Right atrium auricular region (tissue), 2 donors: ENCODE measurements at places on chromosomes 7 and 10. TPM values are rescaled to one million over a fixed set of nuclear protein-coding genes. Genes with fewer than 3 reads are reported as not detected.
A peak's percentile ranks its signal among the peaks of the same experiment; 100 is the strongest.

DNA sequence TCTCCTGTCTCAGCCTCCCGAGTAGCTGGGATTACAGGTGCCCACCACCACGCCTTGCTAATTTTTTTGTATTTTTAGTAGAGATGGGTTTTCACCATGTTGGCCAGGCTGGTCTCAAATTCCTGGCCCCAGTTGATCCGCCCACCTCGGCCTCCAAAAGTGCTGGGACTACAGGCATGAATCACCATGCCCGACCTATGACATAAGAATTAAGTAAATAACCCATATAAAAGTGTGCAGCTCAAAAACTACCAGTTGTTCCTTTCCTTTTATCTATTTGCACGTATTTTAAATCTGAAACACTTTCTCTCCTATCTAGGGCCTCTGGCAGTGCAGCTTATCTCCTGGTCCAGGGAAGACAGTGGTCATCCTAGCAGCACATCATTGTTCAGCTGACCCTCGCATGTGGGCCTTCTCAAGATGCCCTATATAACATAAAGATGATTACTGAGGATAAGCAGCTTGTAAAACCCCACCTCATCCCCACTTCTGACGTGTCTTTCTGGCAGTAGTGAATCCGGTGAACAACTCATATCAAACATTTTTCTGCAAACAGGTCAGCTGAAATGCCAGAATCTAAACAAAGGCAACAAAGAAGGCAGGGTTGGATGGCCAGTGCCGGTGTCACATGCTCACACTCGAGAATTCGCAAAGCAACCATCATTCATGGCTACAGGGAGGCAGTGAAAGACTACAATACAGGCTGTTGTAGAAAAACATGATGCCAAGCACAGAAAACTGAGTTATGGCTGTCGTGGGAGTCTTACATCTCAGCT lies 36.0 kb upstream of the KCNIP2 start:
- H3K27ac ChIP-seq = peak overlapping the region; percentile 28
- H3K4me3 ChIP-seq = no peak overlapping the region
- H3K36me3 ChIP-seq = no peaks in the 10 kb centered on the region
- H3K27me3 ChIP-seq = no peaks in the 10 kb centered on the region
- no peak for DNase-seq
- H3K4me1 ChIP-seq = no peaks in the 10 kb centered on the region

DNA sequence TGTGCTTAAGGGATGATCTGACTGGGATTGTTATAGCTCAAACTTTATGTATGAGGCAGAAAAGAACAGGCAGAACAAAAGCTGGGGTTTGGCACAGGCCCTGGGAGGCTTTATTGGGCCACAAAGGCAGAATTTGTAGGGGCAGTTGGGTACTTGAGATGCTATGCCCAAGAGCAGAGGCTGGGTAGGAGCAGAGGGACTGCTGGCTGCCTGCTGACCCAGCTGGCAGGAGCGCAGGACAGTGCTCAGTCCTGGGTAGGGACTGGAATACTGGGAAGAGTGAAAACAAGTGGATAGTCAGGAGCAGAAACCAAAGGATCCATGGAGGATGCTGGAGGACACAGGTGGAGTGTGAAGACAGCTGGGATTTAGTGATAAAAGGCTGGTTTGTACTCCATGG lies 75.7 kb downstream of the CCDC3 start:
- no peak overlapping the region for H3K4me3 ChIP-seq
- no peaks in the 10 kb centered on the region for H3K4me1 ChIP-seq
- no peaks in the 10 kb centered on the region for H3K27me3 ChIP-seq
- DNase-seq = no peak
- no peaks in the 10 kb centered on the region for H3K36me3 ChIP-seq

- DNase-seq = no peak
- no peak overlapping the region for H3K27ac ChIP-seq
- no peaks in the 10 kb centered on the region for H3K36me3 ChIP-seq
- H3K4me1 ChIP-seq = no peaks in the 10 kb centered on the region
Measured at GRCh38 chr10:52965509-52965908, 192.9 kb upstream of the MBL2 start.

- H3K27me3 ChIP-seq = no peaks in the 10 kb centered on the region
- no peak overlapping the region for H3K27ac ChIP-seq
- peaks cover 34% of the 10 kb centered on the region for H3K36me3 ChIP-seq
- no peaks in the 10 kb centered on the region for H3K4me1 ChIP-seq
- H3K4me3 ChIP-seq = no peak overlapping the region
- DNase-seq = no peak
Measured at GRCh38 chr10:99952799-99953198, 56.9 kb downstream of the DNMBP start.

DNA sequence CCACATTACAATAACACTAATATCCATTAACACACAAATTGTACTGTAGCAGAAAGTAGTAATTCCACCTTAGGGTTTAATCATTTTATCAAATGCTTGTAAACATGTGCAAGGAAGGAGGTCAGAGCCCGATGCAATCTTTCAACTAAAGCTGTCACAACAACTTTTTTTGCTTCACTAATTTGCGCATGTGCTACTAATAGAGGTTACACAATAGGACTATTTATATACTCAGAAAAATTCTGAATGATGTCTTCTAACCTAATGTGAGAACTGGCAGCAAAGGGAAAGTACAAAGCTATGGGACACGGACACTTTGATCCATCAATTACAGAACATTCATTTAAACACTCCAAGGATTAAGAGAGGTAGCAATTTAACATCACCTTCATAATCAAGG lies 244.4 kb downstream of the CHCHD3 start:
- H3K36me3 ChIP-seq = no peaks in the 10 kb centered on the region
- no peak for DNase-seq
- H3K27ac ChIP-seq = no peak overlapping the region
- H3K4me1 ChIP-seq = no peaks in the 10 kb centered on the region
- H3K4me3 ChIP-seq = no peak overlapping the region

- DNase-seq = no peak
- H3K27ac ChIP-seq = no peak overlapping the region
- H3K27me3 ChIP-seq = no peaks in the 10 kb centered on the region
- H3K36me3 ChIP-seq = peaks cover 13% of the 10 kb centered on the region
Measured at GRCh38 chr7:96135241-96135640, 186.7 kb downstream of the SLC25A13 start.

DNA sequence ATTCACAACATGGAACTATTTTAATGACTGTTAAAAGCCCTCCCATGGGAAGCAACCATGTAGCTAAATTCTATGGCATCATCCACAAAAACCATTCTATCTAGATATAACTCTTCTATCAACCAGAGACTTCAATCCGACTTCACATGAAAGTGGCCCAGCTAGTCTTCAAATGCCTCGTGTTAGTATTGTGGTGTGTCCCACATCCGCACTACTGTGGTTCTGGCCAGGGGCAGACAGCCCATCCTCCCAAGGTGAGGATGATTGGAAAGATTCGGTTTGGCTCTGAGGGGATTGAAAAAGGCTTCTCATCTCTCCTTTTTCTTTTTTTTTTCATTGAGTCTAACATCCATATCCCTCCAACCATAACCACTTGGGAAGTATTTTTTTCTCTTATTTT lies 253.0 kb upstream of the KLF6 start:
- H3K36me3 ChIP-seq = no peaks in the 10 kb centered on the region
- H3K4me3 ChIP-seq = no peak overlapping the region
- H3K4me1 ChIP-seq = peaks cover 12% of the 10 kb centered on the region
- DNase-seq = no peak
- no peak overlapping the region for H3K27ac ChIP-seq

The CNNM1 gene
- 0.79 TPM for total RNA-seq
